Right ventricle myocardium superior (tissue), 1 donor: ENCODE measurements at places on chromosomes 1 and 21. TPM values are rescaled to one million over a fixed set of nuclear protein-coding genes. Genes with fewer than 3 reads are reported as not detected.

GRCh38 chr1:18528616-18529015, 47.9 kb downstream of the KLHDC7A start:
- DNase-seq: no peak

DNA sequence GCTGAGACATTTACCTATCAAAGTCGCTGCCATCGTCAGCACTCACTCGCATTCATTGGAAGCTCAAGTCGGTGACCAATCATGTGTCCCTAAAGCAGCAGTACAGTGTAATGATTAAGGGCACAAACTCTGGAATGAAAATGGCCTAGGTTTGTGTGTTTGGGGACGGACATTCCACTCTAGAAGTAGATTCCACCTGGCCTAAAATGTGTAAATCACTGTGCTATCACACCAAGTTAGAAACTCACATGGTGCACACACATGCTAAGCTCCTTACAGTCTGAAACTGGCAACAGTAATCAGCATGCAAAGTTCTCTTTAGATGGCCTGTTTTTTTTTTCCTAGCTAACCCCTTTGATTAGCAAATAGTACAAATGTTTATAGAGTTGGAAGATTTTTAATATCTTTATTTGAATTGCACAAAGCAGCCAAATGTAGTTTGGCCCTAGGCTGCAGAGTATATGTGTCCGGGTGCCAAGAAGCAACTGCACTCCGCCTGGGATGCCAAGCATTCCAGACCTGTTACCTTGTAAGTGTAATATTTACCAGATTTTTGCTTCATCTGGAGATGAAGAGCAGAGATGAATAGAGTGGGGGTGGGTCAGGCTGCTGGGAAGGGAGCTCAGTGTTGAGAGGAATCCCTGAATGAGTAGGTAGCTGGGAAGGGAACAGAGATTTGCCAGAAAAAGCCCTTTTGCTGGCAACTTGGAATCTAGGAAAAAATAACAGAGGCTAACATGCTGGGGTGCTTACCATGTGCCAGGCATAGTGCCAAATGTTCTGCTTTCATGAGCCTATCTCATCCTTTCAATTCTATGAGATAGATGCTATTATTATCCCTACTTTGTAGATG, 35.2 kb downstream of the TGFB2 start:
- no peak for DNase-seq

GRCh38 chr1:112239683-112240330, 156.2 kb upstream of the CTTNBP2NL start:
- DNase-seq: no peak

GRCh38 chr21:39852021-39852721, 15.1 kb upstream of the PCP4 start:
- DNase-seq: no peak

- DNase-seq: no peak
Observed at GRCh38 chr21:28927130-28927529, 65.5 kb downstream of the LTN1 start.

The IL10 gene
- 0.43 TPM for total RNA-seq

DNA sequence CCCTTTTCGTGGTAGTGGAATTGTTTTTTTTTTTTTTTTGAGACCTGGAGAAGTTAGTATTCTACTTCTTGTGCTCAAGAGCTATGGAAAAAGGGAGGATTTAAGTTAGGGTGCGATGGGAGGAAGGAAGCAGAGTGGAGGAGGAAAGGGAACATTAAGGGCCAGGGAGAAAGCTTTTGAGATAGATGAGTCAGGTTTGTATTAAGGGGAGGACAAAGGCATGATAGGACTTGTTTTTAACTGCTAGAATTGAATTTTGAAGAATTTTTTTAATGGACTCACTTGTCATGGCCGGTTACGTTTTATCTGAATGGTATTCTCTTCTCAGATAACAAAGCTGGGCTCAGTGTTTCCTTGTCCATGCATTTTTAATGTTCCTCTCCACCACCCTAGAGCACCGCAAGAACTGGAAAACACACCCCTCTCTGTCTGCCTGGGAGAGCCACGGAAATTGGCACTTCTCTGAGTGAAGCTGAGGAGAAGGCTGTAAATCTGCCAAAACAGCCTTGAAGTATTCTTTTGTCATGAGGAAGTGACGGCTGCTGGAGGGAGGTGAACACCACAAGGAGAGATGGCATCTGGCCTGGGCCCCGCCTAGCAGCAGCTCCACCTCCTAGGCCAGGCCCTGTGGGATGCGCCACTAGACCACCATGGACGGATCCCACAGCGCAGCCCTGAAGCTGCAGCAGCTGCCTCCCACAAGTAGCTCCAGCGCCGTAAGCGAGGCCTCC, 3.5 kb downstream of the NIPAL3 start:
- DNase-seq: peak; percentile 55

The KRTAP12-2 gene
- not detected for total RNA-seq

- DNase-seq: peak; percentile 69
Observed at GRCh38 chr1:25022361-25023189, 92.5 kb upstream of the RUNX3 start.

DNA sequence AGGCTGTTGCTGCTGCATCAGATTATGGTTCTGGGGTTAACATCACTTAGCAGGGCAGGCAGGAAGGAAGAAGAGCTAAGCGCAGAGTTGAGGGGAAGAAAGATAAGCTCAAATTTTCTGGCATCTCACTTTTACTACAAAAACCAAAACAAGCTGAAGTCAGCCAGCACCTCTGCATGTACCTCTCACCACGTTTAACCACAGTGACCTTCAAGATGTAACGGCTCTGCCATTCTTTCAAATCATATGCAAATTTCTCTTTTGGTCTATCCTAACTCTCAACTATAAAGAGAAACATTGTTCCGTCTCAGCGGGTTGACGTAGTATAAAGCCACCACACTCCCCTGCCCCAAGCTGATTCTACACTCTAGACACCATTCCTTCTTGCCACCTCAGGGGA, 154.4 kb downstream of the OMA1 start:
- no peak for DNase-seq

DNA sequence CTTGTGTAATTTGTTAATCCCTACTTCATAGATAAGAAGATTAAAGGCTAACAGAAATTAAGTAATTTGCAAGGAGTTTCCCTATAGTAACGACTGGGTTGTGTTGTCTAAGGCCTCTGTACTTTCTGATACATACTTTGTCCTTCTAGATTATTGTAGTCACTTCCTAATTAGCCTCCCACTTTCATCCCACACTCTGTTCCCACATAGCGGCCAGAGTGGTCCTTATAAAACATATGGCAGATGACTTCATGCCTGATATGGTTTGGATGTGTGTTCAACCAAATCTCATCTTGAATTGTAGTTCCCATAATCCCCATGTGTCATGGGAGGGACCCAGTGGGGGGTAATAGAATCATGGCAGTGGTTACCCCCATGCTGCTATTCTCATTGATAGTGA, 120.5 kb upstream of the DAB1 start:
- DNase-seq: no peak

The PIGR gene
- total RNA-seq: 0.13 TPM

DNA sequence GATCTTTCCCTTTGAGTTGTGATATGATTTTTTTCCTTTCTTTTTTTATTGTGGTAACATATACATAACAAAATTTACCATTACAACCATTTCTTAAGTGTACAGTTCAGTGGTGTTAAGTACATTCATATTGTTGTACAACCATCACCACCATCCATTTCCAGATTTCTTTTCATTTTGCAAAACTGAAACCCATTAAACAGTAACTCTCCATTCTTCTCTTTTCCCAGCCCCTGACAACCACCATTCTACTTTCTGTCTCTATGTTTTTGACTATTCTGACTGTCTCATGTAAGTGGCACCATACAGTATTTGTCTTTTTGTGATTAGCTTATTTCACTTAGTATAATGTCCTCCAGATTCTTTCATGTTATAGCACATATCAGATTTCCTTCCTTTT, 30.3 kb downstream of the CEP350 start:
- no peak for DNase-seq

DNA sequence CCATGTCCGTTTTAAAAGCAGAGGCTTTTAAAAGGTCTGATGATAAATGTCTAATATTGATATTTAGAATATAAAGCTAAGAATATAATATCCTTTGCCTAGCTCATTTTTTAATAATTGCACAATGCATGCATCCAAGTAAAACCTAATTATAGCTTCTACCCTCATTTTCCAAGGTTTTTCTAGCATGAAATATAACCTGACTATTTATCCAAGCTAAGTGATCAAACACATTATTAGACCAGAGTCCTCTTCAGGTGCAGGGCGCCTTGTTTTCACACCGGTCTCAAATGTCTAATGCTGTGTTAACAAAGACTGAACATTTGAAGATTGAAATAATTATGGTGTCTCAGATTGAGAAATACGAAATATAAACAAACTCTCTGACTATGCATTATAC, 648.9 kb upstream of the CXADR start:
- DNase-seq: no peak

DNA sequence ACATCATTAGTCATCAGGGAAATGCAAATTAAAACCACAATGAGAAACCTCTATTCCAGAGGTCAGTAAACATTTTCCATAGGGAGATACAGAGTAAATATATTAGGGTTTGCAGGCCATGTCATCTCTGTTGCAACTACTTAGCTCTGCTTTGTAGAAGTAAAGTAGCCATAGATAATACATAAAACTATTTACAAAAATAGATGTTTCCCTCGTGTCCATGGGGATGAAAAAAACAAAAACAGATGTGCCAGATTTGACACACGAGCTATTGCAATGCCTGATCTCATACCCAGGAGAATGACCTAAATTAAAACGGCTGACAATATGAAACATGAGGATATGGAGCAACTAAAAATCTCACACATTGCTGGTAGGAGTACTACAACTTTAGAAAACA, 17.3 kb downstream of the LTN1 start:
- DNase-seq: no peak

GRCh38 chr1:4126251-4126650, 226.2 kb upstream of the C1orf174 start:
- DNase-seq: no peak

GRCh38 chr1:89363196-89363595, 663 bp upstream of the GBP6 start:
- DNase-seq: no peak

GRCh38 chr1:119112244-119112643, 28.2 kb downstream of the WARS2 start:
- DNase-seq: no peak

The BARHL2 gene
- not detected for total RNA-seq

The ZC3H11A gene
- total RNA-seq: 49.2 TPM

DNA sequence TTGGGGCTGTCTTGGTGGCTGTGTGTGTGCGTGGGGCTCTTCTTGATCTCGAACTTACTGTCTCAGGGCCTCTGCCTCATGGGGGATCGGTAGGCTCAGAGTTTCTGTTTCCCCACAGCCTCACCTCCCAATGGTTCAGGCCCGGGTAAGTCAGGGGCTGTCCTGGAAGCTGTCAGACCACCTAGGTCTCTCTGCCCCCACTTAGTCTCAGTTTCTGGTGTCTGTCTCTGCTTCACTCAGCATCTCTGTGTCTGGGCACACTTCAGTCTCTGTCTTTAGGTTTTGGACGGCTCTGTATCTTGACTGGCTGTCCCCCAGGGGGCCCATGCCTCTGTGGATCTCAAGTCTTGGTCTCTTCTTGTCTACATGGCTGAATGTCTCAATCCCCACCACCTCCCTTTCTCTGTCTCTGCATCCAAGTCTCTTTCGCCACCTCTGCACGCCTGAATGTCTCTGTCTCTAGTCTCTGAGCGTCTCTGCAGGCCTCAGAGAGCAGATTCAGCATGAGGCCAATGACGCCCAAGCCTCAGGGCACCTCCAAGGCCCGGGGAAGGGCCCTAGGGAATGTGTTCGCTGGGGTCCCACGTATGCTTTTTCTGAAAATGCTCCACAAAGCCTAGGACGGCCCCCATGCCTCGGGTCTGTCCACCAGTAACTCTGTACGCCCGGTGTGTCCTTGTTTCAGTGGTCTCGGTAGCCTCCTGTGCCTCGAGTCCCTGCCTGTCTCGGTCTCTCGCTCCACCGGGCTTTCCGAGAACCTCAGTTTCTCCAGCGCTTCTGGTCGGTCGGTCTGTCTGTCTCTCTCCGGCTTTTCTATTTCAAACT, 818 bp downstream of the FHL3 start:
- DNase-seq: peak; percentile 50

The SMIM1 gene
- 17.3 TPM for total RNA-seq

The ANGPTL7 gene
- total RNA-seq: 0.89 TPM

DNA sequence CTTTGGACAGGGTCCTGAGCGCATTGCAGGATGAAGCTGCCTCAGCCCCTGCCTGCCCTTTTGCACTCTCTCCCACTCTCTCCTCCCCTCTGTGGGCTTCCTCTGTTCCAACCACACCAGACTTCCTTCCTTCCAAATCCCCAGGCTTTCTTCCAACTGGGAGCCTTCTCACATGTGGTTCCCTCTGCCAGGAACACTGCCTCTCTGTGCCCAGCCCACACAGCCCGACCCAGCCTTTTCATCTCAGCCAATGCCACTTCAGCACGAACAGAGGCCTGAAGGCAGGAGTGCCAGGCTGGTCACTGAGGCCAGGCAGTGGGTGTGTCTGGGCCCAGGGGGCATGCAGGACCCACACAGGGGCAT, 5.9 kb downstream of the SELENON start:
- peak; percentile 75 for DNase-seq

GRCh38 chr1:62006690-62007089, 188.0 kb upstream of the L1TD1 start:
- DNase-seq: no peak

DNA sequence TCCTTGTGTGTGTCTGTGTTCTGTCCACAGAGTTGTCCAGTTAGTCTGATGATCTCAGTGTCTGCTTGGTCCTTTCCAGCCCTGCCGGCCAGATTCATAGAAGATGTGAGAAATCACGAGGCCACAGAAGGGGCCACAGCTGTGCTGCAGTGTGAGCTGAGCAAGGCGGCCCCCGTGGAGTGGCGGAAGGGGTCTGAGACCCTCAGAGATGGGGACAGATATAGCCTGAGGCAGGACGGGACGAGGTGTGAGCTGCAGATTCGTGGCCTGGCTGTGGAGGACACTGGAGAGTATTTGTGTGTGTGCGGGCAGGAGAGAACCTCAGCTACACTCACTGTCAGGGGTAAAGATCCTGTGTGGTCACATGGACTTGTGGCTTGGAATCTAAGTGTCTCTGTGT, 95.8 kb downstream of the OBSCN start:
- DNase-seq: no peak

DNA sequence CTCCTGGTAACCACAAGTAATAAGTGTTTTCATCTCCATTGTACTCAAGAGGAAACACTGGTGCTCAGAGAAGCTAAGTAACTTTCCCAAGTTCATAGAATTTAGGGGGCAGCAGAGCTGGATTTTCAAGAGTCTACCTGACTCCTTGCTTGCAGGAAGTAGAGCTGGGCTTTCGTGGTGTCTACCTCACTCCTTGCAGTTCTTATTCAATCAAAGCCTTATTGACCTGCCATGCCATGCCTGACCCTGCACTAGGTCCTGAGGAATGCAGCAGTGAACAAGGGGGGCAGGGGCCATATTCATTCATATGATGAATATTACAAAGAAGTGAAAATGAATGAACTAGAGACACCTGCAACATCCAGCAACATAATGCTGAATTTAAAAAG, 93.3 kb downstream of the GLIS1 start:
- no peak for DNase-seq

The C2CD4D gene
- not detected for total RNA-seq

GRCh38 chr21:44989943-44990780, 50.3 kb downstream of the SLX9 start:
- DNase-seq: peak; percentile 49

The ADAMTSL4 gene
- 64.4 TPM for total RNA-seq

- no peak for DNase-seq
Observed at GRCh38 chr1:162075862-162076261, 6.4 kb downstream of the NOS1AP start.

- DNase-seq: no peak
Observed at GRCh38 chr1:30323841-30324240, 399.5 kb downstream of the MATN1 start.

The CRYZ gene
- total RNA-seq: 37.5 TPM

GRCh38 chr1:40711465-40712404, 20.2 kb downstream of the NFYC start:
- DNase-seq: no peak

The CADM3 gene
- total RNA-seq: 5.3 TPM

The SPRR1A gene
- not detected for total RNA-seq
